ENCODE measurements at places on chromosomes 5 and 9.

DNA sequence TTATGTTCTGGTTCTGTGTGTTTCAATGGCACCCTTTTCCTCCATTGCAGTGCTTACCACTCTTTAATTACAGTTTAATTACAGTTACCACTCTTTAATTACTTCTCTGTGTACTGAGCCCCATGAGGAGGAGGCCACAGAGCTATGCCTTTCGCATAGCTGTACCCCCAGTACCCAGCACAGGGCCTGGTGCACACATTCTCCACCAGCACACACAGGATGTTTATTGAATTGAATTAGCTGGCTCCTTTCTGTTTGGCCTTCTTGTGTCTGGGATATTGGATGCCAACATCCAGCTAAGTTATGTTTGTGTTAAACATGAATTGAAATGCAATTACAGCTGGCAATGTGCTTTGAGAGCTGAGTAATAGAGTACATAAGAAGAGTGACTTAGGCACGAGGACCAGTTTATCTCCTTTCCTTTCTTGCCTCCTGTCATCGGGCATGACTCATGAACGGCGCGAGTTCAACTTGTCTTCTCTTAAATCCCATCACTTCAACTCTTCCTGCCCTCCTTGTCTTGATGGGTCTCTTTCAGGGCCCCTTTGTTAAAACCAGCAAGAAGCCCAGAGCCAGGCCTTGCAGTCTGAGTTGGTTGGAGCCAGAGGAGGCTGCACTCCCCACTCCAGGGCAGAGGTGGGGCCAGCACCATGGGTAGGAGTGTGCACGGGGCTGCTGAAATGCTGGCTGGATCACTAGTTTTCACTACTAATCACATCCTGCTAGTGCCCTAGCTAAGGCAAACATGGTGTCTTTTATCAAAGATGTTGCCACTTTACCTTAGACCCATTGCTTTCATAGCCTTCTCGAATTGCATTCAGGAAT lies 37.4 kb downstream of the MVB12B start:
- DNase-seq, result no peak

DNA sequence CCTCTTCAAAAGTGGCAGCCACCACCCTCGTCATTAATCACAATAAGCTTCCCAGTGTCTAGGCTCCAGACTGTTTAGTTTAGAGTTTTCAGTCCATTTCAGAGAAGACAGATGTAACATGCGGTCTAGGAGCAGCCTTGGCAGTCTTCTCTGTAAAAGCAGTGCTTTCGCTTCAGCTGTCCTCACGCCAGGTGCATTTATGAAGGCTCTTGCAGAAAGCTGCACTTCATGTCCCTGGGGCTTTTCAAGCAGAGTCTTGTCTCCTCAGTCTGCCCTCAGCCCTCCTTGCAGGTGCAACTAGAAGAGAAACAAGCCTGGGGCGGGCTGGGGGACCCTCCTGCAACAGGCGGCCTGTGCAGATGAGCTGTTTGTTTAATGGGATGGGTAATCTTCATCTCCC lies 281.9 kb downstream of the DRD1 start:
- DNase-seq, result no peak

DNA sequence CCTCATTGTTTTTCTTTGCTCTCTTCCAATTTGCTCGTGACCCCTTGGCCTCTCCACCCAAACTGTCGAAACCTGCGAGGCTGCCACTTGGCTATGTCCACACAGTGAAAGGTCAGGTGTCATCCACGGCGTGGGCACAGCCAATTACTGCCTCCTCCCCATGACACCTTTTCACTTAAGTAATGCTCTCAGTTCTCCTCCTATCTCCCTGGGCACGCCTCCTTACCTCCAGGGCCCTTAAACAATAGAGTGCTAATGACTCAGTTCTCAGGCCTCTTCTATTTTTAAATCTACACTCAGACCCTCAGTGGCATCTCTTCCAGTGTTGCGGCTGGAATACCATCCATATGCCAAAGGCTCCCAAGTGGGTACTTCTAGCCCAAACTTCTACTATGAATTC lies 256.8 kb downstream of the ROR2 start:
- no peak for DNase-seq

DNA sequence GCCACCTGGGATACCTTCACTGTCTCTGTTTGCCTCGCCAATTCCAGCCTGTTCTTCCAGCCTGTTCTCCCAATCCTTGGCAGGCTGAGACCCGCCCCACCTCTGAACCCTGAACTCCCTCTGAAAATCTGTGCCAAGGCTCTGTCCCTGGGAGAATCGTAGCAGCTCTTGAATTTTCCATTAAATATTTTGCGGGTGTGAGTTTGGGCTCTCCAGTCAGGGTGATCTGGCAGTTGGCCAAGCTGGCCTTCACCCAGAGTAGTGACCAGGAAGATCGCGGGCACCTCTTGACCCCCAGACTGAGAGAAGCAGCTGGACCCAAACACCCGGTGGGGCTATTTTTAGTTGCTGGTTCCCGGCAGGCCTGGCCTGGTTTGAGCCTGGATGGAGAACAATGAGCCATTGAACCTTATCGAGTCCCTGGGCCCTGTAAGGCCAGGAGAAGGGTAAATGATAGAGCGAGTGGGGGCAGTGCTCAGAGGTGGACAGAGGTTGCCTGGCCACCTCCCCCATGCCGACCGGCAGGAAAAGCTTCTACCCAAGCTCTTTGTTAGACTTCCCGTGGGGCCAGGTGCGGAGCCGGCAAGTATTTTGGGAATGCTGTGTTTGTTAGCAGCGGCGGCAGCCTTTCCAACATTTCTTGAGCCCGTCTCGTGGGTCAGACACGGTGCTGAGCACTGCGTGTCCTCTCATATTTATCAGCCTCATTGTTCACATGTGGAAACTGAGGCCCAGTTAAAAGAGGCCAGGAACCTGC lies 146.2 kb downstream of the RGS3 start:
- DNase-seq, result no peak

DNA sequence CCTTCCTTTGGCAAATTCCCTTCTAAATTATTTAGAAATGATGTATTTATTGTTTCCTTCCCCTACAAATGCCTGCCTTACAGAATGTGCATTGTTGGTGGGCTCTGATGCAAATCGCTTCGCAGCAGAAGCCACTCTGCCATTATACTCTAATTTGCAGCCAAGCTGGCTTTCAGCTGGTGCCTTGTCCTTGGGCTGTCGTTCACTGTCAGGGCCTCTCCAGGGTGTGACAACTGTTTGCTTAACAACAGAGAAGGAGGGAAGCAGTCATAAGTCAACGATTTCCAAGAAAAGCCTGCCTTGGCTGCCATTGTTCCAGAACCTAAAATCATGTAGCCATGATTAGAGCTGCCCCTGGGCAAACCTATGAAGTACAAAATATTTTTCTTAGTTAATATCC lies 260.1 kb upstream of the RGMB start:
- DNase-seq, result no peak

GRCh38 chr9:10764481-10764880 lies 151.7 kb upstream of the PTPRD start:
- no peak for DNase-seq

DNA sequence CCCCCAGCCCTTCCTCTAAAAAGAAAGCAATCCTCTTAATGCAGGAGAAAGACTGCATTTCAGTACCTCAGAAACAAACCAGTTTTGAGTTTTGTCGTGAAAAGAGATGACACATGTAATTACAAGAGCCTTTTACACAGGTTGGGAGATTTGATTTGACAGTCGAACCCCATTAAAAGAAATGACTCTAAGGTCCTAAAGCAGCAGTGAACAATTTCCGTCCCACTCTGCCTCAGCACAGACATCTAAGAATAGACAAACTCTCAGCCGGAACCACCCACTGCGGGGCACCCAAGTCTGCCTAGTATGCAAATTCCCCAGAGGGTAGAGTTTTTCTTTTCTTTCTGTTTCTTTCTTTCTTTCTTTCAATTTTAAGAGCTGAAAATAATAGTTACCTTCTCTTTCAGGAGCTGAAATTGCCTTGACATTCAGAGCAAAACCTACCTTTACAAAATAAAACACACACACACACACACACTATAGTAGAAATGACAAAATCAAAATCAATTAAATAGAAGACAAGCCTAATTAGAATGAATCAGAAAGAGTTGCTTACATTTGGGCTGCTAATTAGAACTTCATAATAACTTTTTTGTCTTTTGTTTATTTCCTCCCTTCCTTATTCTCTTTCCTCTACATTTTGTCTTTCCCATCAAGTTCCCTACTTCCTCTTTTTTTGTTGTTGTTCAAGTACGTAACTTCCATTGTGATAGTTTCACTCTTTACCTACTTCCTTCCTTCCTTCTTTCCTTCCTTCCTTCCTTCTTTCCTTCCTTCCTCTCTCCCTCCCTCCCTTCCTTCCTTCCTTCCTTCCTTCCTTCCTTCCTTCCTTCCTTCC lies 65.1 kb downstream of the BASP1 start:
- DNase-seq, result no peak

DNA sequence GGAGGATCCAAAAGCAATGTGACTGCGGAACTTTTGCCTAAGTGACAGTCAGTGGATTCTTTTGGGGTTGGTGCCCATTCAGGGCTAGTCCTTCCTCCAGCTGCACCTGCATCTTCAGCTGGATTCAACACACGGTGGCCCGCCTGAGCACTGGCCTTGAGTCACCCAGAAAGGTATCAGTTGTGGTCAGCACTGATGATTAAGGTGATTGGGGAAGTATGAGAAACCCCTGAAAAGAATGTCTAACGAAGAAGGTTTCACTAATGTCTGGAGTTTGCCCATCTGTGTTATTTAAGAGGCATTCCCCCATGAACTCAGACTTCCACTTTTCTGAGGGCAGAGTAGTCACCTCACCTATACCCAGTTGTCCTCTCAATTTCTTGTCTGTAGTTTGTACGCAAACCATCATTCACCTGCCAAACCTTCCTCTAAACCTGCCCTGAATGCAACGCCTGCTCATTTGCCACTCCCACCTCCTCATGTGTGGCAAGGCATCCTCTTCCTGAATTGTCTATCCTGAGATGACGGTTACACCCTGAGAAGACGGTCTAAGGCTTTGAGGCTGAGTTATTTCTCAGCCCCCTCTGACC lies 27.2 kb downstream of the CSF2 start:
- DNase-seq, result no peak

DNA sequence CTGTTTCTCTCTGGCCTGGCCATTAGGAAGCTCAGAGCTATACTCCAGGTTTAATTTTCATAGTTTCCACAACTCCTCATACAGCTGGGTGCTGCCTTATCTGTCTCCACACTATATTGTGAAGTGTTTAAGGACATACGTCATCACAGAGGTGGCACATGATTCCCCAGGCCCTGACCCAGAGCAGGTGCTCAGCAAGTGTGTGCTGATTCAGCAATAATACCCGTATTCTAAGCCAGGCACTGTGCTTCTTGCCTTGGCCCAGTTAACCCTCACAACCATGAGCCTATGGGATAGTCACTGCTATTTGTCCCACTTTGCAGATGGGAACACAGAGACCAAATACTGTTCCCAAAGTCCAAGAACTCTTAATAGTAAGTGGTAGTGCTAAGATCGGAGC lies 93.5 kb upstream of the SMIM23 start:
- no peak for DNase-seq

- DNase-seq, result no peak
Observed at GRCh38 chr9:120369608-120370220, 210.3 kb downstream of the CDK5RAP2 start.

DNA sequence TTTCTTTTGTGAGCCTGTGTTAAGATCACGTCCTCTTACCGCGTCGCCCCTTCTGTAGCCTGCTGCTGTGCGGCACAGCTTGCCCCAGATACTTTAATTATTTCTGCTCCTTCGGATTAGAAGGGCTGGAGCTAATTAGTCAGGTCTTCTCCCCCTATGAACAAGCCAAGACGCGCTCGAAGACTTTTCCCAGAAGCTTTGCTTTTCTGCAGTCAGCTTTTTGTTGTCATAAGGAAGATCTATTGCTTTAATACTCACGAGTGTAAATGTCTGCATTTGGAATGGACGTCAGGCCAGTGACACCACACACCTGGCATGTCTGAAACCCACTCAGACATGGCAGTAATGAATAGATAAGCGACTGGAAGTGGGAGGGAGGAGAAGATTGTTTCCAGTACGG lies 37.0 kb downstream of the PRUNE2 start:
- DNase-seq, result no peak

GRCh38 chr5:133757396-133757945 lies 145.1 kb upstream of the FSTL4 start:
- no peak for DNase-seq

GRCh38 chr9:81002906-81003305 lies 686.4 kb downstream of the TLE1 start:
- DNase-seq, result no peak

DNA sequence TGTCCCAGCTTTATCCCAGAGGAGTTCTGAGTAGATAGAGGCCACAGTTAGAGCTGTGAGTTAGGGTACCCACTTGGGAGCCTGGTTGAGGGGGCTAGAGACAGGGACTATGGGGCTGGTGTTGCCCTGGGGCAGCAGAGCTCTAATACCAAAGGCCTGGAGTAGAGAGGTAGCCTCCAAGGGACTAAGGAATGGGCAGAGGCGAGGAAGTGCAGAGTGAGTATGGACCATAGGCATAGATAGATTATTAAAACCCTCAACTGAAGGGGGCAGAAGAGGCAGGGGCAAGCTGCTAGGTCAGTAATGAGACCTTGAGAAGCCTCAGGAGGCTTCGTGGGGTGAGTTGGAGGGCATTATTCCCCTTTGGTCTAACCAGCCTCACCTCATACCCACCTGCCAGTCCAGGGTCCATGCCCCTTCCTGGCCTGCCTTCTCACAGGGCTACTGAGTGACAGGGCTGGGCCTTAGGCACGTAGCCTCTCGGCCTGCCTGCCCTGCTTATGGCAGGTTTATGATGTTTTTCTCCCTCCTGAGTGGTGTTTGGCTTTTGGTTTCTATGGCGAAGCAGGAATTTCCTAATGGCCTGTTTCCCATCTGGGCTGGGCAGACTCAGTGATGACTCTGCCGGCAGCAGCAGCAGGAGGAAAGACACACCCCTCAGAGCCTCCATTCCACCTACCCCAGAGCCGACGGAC lies 8.0 kb downstream of the PDLIM4 start:
- no peak for DNase-seq

GRCh38 chr9:34581318-34581717 lies 8.2 kb downstream of the CNTFR start:
- DNase-seq, result no peak

GRCh38 chr5:133723651-133724366 lies 111.5 kb upstream of the FSTL4 start:
- DNase-seq, result no peak
